ENCODE measurements at places on chromosomes 6 and 20. TPM values are rescaled to one million over a fixed set of nuclear protein-coding genes. Genes with fewer than 3 reads are reported as not detected.

SSTR4 gene
- total RNA-seq = not detected

DNA sequence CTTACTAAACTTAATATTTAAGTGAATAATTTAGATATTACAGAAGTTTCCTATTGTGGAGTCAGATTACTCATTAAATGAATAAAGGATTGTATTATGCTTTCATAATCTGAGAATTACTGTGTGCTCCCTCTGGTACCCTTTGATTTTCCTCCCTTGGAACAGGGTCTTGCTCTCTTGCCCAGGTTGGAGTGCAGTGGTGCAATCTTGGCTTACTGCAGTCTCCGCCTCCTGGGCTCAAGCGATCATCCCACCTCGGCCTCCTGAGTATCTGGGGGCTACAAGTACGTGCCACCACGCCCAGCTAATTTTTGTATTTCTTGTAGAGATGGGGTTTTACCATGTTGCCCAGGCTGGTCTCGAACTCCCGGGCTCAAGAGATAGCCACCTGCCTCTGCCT, 9.6 kb downstream of the WTAP start:
- no peak for ATAC-seq

DNA sequence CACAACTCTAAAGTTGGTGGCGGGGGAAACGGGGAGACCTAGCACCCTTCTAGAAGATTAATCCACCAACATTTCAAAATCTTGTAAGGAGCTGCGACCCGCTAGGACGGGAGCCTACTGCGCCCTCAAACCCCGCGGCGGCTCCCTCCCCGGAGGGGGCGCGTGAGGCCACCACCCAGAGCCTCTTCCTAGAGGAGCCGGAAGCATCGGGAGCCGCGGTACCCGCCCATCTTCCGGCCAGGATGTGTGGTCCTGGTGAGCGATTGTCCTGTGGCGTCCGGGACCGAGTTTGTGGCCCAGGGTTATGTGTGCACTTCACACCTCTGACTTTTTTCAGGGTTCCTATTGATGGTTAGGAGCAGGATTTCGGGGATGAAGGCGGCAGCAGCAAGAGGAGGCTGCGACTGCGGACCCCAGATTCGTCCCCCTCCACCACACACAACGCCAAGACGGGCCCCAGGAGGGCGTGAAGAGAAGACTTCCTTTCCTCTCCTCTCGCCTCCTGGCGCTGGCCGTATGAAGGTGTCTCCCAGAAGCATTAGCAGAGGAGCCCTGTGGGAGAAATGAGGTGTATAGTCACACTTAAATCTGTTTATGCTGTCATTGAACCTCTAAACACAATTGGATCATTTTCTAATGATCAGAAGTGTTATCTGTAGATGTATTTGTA, 10.7 kb downstream of the ZNF165 start:
- no peak for ATAC-seq

DNA sequence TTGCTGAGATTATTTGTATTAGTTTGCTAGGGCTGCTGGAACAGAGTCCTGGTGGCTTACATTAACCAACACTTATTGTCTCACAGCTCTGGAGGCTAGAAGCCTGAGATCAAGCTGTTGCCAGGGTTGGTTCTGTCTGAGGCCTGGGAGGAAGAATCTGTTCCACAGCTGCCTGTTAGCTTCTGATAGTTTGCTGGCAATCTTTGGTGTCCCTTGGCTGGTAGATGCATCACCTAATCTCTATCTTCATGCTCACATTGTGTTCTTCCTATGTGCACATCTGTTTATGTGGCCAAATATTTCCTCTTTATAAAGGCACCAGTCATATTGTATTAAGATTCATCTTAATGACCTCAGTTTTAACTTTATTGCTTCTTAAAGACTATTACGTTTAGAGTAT, 19.5 kb downstream of the SF3B5 start:
- no peak for ATAC-seq
